Suppressor macrophage treated with lipopolysaccharide for 1 hour (primary cell): ENCODE measurements at places on chromosomes 12 and 14.

GRCh38 chr12:108826807-108827721 is 30.3 kb downstream of the SSH1 start:
- DNase-seq = peak; percentile 55

DNA sequence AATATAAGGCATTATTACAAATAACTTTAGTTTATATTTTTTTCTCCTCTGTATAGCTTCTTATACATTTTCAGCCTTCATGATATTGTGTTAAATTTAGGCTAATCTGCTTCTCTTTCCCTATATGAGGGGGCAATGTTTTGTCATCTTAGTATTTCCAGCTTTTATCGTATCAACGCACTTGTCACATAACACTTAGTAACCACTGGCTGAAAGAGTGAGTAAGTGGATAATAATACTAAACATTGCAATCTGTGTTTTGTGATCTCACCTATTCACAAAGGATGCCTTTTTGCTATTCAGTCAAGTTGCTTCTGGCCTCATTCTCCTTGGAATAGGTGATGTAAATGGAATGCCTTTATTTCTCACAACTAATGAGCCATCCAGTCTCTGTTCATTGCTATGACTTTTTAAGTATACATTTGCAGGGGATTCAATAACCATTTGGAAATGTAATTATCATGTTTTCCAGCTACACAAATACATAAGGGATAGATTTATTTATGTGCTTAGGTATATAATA is 260.9 kb downstream of the BMP4 start:
- no peak for DNase-seq

DNA sequence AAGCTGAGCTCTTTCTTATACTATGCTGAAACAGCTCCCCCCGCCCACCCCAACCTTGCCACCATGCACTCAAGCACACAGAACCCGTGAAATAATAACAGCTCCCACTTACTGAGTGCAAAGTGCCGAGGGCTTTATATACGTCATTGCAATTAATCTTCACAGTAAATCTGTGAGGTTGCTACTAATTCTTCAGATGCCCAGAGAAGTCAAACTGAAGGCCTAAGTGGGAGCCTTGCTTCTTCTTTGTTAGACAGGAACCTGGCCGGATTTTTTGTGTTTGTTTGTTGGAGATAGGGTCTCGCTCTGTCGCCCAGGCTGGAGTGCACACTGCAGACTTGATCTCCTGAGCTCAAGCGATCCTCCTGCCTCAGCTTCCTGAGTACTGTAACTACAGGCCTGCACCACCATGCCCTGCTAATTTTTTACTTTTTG is 34.0 kb downstream of the VCPKMT start:
- DNase-seq = no peak

DNA sequence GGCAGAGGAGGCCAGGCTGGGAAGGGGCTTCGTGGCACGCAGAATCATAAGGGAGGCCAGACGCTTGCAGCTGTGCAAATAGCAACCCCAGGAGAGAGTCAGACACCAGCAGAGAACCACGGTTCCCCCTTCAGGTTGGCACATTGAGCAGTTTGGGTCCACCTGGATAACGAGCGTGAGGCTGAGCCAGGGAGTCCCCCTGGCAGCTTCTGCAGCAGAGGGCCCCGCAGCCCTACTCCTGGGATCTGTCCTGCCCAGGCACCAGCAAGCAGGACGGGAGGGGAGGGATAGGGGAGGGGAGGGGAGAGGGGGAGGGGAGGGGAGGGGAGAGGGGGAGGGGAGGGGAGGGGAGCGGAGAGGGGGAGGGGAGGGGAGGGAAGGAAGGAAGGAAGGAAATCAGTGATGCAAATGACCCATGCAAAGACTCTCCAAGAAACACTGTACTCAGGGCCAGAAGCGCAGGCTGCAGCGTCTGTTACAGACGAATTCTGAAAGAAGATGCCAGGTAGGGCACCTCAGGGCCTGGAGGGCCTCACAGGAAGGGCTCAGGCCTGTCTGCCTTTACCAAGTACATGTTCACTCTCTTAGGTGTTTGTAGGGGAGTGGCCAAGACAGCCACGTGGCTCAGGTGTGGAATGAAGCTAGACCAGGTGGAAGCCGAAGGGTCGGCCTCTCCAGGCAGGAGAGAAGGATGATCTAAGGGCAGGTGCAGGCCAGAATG is 32.3 kb upstream of the MMP17 start:
- DNase-seq = no peak

DNA sequence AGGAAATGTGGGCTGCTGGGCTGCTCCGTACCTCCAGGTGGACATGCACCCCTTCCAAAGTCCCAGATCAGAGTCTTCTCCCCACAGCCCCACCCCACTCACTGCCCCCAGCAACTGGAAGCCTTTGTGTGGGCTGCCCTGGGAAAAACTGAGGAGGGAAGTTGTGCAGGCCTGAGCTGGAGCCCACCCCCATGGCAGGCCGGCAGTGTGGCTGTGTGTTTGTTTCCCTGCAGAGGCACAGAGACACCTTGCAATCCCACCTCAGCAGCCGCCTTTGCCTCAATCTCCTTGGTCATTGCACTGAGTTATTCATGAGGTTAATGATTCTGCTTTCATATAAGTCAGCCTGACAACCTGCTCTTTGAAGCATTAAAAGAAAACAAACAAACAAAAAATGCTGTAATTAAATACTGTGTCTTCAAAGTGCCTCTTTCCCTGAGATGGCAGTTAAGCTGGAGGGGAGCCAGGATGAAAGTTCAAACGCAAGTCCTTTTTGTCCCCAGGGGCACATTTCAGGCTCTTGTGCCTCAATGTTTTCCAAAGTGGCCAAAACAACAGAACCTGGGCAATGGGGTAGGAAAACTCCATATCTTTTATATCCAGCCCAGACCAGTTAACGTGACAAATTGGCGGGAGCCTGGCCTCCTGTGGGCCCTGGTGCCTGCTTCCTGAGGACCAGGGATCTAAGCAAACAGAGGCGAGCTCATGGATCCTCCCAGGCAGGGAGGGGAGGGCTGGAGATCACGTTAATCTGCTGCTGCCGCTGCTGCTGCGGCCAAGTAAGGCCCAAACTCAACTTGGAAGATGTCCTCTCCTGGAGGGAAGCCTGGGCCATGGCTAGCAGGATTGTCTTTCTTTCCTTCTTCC is 51.9 kb upstream of the TSPAN11 start:
- DNase-seq = no peak

GRCh38 chr12:64160711-64161060 is 61.4 kb downstream of the KICS2 start:
- DNase-seq = peak; percentile 29

DNA sequence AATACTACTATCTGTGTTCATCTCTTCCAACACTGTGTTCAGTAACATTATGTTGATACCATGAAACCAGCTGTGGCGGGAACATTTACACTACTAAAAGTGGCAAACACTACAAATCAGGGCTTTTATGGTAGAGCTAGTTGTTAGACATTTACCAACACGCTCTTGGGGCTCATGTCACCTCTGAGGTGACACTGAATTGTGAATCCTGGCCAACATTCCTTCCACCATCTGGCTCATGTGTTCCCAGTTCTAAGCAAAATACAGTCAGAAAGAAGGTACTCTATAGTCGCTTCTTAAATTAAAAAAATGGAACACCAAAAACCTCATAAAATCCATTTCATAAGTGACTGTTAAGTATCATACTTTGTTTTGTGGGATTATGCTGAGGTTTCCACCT is 436.6 kb downstream of the FUT8 start:
- DNase-seq = no peak

DNA sequence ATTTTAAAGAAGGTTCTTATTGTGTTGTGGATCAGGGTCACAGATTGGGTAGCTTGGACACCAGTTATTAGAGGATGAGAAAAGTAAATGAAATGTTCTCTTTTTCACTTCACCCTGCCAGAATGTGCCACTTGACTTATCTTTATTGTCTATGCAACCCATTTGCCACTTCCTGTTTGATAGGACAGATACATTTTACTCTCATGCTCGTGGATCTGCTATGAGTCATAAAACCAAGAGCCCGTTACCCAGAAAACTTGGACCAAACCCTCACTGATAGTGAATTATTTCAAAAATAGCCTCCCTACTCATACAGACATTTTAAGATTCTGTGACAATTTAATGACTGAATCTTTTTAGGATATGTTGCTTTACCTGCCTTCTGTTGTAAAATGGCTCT is 1.8 kb downstream of the ISCA2 start:
- no peak for DNase-seq

- peak; percentile 24 for DNase-seq
Measured at GRCh38 chr12:1593174-1594005, 991 bp downstream of the FBXL14 start.

DNA sequence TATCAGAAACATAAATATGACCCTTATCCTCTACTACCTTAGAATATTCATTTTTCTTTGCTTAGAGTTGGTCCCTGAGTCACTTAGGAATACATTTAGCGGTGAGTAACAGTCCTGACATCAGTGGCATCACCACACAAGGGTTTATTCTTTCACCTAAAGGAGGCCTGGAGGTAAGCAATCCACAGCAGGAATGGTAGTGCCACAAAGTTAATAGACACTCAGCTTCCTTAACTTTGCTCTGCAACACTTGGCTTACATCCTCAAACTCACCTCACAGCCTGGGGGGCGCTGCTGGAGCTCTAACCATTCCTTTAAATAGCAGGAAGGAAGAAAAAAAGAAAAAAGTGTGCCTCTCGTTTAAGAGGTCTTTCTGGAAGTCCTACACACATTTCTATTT is 29.1 kb downstream of the BBOF1 start:
- no peak for DNase-seq

DNA sequence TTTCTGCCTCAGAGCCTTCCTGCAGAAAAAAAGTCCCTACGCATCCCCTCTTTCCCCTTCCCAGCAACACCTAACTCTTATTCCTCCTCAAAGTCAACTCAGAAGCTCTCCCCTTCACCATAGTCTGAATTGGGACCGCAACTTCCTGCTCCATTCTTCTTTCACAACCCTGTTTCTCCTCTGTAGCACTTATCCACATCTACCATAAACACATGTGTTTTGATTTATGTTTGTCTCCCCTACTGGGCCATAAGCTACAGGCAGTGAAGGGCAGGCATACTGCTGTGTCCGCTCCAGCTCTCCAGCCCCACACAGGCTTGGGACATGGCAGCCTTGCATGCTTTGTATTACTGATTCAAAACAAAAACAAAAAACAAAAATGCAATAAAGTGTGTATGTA is 5.9 kb downstream of the SDR9C7 start:
- DNase-seq = peak; percentile 26

DNA sequence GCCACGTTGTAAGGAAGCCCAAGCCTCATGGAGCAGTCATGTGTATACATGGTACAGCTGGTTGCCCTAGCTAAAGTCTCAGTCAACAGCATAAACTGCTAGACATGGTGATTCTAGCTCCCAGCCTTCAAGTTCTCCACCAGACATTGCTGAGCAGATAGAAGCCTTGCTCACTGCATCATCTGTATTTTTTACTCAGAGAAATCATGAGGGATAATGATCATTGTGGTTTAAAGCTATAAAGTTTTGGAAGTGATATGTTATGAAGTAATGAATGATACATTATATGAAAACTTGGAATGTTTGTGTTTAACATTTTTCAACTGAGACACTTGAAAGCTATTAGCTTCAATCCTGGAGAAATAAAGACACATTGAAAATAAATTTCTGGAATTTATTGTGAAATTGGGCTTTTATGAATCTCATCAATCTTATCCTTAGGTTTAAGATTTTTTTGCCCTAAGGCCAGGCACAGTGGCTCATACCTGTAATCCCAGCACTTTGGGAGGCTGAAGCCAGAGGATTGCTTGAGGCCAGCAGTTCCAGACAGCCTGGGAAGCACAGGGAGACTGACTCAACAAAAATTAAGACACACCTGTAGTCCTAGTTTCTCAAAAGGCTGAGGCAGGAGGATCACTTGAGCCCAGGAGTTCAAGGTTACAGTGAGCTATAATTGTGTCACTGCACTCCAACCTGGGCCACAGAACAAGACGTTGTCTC is 5.6 kb upstream of the NFATC4 start:
- no peak for DNase-seq

DNA sequence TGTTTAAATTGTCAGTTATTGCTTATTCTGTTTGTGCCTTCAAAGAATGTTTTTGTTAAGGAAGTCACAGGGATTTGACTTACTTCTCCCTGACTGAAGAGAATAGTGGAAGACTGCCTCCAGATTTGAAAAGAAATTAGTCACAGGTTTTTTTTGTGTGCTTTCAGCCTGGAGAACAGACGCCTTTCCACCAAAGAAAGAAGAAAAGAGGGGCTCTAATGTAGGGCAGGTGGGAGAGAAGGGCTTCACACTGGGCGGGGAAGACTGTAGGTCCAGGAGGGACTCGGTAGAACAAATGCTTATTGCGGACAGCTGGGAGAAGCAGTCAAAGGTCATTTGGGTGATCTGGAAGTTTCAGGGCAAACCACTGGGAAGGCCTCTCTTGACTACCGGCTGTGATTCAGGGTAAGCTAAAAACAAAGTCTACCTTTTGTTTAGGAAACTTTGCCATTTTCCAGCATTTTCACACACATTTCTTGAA is 76.8 kb downstream of the SAMD4A start:
- peak; percentile 49 for DNase-seq

DNA sequence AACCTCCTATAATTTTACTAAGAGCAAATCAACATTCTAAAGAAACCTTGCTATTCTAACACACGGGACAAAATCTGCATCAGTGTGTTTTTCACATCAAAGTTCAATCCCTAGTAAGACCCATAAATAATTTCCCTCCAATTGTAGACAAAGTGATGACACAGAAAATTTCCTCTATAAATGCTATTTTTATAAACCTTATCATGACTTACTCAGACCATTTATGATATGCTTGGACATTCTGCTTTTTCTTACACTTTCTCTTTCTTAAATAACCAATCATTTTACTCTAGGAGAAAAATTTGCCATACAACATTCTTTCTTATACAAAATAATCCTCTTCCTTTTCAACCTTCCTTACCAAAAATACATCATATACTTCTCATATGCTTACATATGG is 67.0 kb downstream of the SDR9C7 start:
- DNase-seq = no peak

- no peak for DNase-seq
Measured at GRCh38 chr14:95979339-95980042, 59.7 kb upstream of the C14orf132 start.

GRCh38 chr14:22594156-22594716 is 3.9 kb upstream of the ABHD4 start:
- no peak for DNase-seq

- DNase-seq = no peak
Measured at GRCh38 chr12:131621701-131622421, 89.0 kb upstream of the SFSWAP start.
